ENCODE measurements at places on chromosomes 5 and 9. TPM values are rescaled to one million over a fixed set of nuclear protein-coding genes. Genes with fewer than 3 reads are reported as not detected.

DNA sequence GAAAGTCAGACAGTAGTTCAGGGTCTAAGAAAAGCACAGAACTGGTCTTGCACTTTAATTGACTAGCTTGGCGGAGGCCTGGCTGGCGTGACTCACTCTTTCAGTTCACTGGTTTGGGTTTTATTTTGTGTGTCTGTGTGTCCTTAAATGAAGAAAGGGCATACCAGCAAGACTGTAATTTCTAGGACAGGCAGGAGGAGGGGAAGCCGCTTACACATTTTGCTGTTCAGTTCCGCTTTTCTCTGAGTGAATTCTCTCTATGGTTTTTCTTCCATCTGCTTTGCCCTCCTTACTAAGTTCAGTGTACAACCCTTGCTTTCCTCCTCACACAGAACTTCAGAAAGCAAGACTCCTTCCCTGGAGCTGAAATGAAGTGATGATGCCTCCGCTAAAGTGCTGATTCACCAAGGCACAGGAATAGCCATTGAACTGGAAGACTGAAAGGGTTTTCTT, 150.8 kb downstream of the MEF2C start:
- no peak for DNase-seq
- H3K27ac ChIP-seq, result no peak overlapping the region

DNA sequence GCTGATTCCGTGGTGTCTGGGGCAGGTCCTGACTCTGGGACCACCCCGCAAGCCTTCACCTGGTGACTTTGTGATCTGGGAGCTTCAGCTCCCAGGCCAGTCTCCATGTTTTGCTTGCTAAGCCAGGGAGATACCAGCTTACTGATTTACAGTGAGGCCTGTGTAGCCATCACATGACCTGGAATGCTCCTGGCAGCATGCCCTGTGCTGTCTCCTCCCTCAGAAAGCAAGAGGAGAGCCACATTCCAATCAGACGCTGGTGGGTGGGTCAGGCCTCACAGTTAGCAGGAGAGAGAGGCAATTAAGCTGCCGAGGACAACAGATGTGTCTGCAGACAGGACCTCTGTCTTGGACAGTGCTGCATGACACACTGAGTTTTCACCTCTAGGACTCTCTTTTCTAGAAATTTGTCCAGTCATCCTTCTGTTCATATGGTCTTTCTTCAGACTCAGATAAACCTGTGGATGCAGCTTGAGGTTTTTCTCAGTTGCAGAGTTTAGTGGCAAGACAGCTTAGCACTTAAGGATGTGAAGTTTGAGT, 24.4 kb upstream of the GRPEL2 start:
- no peaks in the 10 kb centered on the region for H3K27me3 ChIP-seq
- no peak for DNase-seq
- H3K27ac ChIP-seq, result no peak overlapping the region
- H3K4me3 ChIP-seq, result no peak overlapping the region
- no peaks in the 10 kb centered on the region for H3K4me1 ChIP-seq
- H3K36me3 ChIP-seq, result no peaks in the 10 kb centered on the region

- DNase-seq, result no peak
- no peaks in the 10 kb centered on the region for H3K4me1 ChIP-seq
- no peak overlapping the region for H3K4me3 ChIP-seq
- H3K36me3 ChIP-seq, result no peaks in the 10 kb centered on the region
- H3K27ac ChIP-seq, result no peak overlapping the region
Observed at GRCh38 chr5:35198075-35198474, 32.2 kb downstream of the PRLR start.

Gene DROSHA
- total RNA-seq, result 98.1 TPM

Gene CLINT1
- total RNA-seq, result 95.2 TPM

Gene ORM2
- total RNA-seq, result not detected

Gene SPEF2
- 10.0 TPM for total RNA-seq

GRCh38 chr9:33690143-33690933, 105.0 kb upstream of the PRSS3 start:
- peaks cover 6% of the 10 kb centered on the region for H3K4me1 ChIP-seq
- H3K27me3 ChIP-seq, result peaks cover 50% of the 10 kb centered on the region
- H3K36me3 ChIP-seq, result no peaks in the 10 kb centered on the region
- H3K4me3 ChIP-seq, result no peak overlapping the region
- no peak for DNase-seq

Gene FBXW11
- 51.4 TPM for total RNA-seq

GRCh38 chr5:54997081-54997480, 11.7 kb upstream of the ESM1 start:
- no peak overlapping the region for H3K27ac ChIP-seq
- no peaks in the 10 kb centered on the region for H3K27me3 ChIP-seq
- H3K4me1 ChIP-seq, result peaks cover 43% of the 10 kb centered on the region
- H3K36me3 ChIP-seq, result peaks cover 29% of the 10 kb centered on the region
- no peak overlapping the region for H3K4me3 ChIP-seq
- no peak for DNase-seq

GRCh38 chr5:68543212-68543611, 327.7 kb downstream of the PIK3R1 start:
- no peak overlapping the region for H3K27ac ChIP-seq
- no peak overlapping the region for H3K4me3 ChIP-seq

GRCh38 chr9:120792898-120793765, at the start of gene FBXW2:
Gene FBXW2, minus strand, starts transcription at chr9:120793416. Its CDS starts 5,158 bp downstream, at chr9:120788258.
- peak within 1 kb of the TSS; percentile 87 for H3K4me3 ChIP-seq
- H3K36me3 ChIP-seq, result peaks cover 35% of the 10 kb centered on the region
- peak within 1 kb of the TSS; percentile 91 for H3K27ac ChIP-seq

DNA sequence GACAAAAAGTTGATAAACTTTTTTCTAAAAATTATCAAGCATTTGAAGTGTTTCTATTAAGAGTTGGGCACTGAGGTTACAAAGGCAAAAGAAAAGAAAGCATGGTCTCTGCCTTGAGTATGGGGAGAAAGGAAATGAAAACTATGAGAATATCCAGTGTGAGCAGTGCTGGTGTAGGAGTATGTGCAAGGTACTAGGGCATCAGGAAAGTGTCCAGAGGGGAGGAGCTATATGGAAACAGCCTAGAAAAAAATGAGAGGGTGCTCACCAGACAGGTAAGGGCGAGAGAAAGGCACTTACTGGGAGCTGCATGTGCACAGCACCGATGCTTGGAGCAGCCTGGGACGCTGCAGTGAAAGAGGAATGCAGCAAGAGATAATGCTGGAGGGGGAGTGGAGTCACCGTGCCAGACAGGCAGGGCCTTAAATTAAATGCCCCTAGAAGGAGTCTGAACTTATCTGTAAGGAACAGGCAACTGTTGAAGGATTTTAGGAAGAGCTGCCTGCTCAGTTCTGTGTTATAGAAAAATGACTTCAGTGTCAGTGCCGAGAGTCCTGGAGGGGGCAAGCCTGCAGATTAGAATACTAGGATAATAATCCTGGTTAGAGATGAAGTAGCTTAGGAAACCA, 14.0 kb downstream of the MCC start:
- no peak for DNase-seq
- H3K36me3 ChIP-seq, result no peaks in the 10 kb centered on the region

DNA sequence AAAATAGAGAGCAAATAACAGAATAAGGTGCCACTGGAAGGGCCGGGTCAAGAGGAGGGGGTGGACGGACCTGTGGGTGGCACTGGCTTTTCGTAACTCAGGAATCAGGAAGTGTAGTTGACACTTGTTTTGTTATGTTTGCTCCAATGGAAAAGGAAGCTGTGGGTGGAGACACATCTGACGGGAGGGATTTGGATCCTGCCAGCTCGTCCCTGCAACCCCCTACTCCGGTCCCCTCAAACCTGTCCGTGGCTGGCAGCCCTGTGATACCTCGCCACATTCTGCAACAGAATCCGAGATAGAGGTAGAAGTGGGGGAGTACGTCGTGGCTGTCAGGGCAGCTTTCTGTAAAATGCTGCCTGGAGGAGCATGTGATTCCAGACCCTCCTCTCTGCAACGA, 104.2 kb upstream of the IER5L start:
- peaks cover 2% of the 10 kb centered on the region for H3K27me3 ChIP-seq
- no peak overlapping the region for H3K4me3 ChIP-seq
- no peaks in the 10 kb centered on the region for H3K4me1 ChIP-seq

All from activated T-helper 2 cell treated with anti-CD3 and anti-CD28 coated beads, Interferon-gamma antibody, Interleukin-2, Interleukin-4, amounts not matched to agents 10 μg/mL and 5 μg/mL and 100 μg/mL, durations not matched to agents 14 hours and 24 hours and 36 hours (primary cell).